ENCODE measurements at places on chromosomes 16 and 17.

GRCh38 chr17:30379303-30379902 lies 676 bp downstream of the CPD start:
- no peak for DNase-seq

GRCh38 chr17:27956601-27957445 lies 63.7 kb upstream of the LYRM9 start:
- DNase-seq, result no peak

DNA sequence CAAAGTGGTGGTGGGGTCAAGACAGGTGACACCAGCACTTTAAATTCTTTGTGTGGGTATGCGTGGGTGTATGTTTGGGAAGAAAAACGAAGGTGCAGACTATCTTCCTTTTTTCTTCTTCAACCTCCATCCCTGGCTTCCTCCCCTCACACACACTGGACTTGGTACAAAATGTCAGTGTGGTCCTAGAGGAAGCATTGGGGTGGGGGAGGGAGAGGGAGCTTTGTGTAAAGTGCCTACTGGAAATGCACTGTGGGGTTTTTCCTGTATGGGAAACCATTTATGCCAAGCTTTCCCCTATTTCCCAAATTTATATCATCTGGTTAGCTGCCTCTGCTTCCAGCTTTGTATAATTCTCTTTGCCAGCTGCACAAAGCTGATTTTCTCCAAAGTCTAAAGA lies 44.4 kb downstream of the SLFN12L start:
- DNase-seq, result no peak

DNA sequence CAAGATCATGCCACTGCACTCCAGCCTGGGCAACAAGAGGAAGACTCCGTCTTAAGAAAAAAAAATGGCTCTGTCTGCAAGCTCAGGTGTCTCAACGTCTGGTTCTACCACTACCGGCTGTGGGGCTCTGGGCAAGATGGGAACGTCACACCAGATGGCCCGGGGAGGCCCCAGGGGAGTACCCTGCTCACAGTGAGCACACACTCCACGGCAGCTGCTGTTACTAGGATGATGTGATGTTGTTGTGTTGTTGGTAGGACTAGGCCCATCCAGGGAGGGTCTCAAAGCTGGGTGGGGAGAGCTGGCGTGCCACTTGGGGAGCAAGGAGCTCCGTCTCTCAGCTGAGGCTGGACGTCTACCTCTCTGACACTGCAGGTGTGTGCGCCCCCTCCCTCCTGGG lies 9.4 kb upstream of the NPTX1 start:
- DNase-seq, result no peak

GRCh38 chr17:15957206-15957605 lies 12.3 kb downstream of the ADORA2B start:
- DNase-seq, result no peak

GRCh38 chr16:27704252-27704651 lies 154.3 kb downstream of the KATNIP start:
- DNase-seq, result no peak

DNA sequence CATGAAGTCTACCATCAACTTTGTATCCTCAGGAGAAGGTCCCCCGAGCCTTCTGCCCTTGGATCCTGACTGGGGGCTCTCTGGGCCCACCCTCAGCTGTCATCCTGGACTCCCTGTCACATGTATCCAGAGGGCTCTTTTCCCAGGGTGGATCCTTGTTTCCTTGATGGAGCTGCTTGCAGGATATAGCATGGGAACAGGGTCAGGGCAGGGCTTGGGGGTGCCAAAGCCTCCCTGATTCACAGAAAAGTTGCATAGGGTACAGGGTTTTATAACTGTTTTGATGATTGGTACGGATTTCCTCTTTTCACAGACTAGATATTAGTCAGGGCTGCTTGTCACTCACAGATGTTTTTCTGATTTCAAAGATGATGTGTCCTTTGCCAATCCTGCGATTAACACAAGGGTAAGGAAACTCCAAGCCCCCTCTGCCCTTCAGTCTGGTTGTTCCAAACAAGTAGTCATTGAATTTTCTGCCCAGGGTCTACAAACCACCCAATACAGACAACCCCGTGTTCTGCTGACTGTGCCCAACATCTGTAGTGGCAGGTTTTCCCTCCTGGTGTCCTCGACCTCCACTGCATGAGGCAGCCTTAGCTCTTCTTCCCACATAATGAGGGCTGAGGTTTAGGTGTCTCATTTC lies 20.6 kb upstream of the SLC35G3 start:
- DNase-seq, result no peak

GRCh38 chr17:76953946-76954345 lies 85.7 kb downstream of the MGAT5B start:
- no peak for DNase-seq

DNA sequence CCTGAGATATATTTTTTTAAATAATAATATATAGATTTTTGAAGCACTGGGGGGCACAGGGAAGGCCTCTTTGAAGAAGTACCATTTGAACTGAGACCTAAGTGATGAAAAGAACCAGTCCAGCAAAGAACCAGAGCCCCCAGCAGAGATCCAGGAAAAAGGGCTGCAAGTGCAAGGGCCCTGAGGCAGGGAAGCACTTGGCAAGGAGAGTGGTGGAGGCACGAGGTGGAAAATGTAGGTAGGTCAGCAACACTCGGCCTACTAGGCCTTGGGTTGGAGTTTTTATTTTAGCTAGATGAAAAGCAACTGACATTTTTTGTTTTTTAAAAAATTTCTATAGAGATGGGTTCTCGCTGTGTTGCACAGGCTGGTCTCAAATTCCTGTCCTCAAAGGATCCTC lies 1.6 kb upstream of the CD19 start:
- DNase-seq, result no peak

DNA sequence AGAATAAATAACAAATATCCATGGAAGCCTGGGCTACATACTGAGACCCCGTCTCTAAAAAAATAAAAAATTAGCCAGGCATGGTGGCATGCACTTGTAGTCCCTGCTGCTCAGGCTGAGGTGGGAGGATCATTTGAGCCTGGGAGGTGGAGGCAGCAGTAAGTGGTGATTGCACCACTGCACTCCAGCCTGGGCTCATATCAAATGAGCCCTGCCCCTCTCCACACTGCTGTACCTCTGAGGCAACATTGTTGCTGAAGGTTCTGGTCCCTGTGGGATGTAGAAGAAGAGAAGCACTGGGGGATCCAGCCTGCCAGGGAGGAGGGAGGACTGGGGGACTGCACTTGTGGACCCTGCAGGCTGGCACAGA lies 11.4 kb upstream of the ARHGAP23 start:
- no peak for DNase-seq

DNA sequence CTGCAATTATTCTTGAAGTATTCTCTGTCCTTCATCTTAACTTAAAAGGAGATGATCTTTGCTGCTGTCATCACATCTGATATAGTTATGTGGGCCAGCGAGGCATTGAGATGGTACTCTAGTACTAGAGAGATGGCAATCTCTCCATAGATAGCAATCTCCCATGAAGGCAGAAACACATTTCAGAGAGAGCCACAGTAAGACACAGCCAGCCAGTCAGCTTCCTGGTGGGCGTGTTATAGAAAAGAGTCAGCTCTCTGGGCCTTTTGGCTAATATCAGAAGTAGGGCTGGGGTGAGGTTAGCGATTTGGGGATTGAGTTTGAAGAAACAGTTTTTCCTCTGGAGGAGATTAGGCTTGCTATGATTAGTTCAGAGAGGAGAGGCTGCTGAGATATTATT lies 22.6 kb upstream of the EFCAB13 start:
- no peak for DNase-seq

GRCh38 chr17:77326636-77327035 lies 185.9 kb downstream of the SEC14L1 start:
- DNase-seq, result no peak

DNA sequence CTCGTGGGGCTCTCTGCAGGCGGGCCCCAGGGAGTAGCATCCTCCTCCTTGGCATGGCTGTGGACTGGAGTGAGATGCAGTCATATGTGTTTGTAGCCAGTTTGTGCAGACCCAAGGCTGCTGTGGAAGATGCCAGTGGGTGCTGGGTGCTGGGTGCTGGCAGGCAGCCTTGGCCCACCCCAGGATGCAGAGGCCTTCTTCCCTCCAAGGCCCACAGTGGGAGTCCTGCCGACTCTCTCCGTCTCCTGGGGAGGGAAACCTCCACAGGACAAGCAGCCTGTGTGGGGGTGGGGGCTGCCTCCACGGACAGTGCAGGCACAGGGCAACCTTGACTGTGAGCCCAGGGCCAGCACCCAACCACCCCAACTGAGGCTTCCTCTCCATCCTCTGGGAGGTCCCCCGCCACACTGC lies 13.8 kb upstream of the TMEM92 start:
- DNase-seq, result no peak

GRCh38 chr16:73228649-73229048 lies 180.7 kb upstream of the ZFHX3 start:
- no peak for DNase-seq

GRCh38 chr17:43967251-43967875 lies 13.6 kb upstream of the PYY start:
- no peak for DNase-seq

Data from epithelial cell of prostate (primary cell).